Right renal pelvis (tissue), 4 donors: ENCODE measurements at places on chromosomes 11 and 22.

DNA sequence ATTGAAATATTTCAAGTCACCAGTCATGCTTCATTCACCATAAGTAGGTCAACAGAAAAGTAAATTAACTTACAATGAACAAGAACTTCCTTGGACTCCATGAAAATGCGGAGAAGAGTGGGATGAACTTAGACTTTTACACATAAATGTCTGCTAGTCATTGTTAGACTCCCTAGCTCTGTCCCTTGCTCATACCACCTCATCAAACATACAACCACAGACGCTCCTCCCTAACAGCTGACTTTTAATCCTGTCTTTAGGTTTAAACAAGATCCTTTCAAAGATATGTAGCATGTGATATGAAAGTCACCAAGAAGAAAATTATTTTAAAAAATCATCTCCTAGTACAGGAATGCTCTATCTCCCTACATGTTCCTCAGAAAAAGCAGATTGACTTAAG lies 248.1 kb downstream of the DLG2 start:
- DNase-seq: no peak

- DNase-seq: no peak
Observed at GRCh38 chr22:17104336-17104935, 16.7 kb downstream of the TMEM121B start.

GRCh38 chr11:19025481-19026406 lies 34.8 kb downstream of the MRGPRX2 start:
- no peak for DNase-seq

GRCh38 chr11:133362916-133363315 lies 169.4 kb downstream of the OPCML start:
- no peak for DNase-seq

GRCh38 chr11:134139873-134140331 lies 71.0 kb downstream of the JAM3 start:
- no peak for DNase-seq

GRCh38 chr11:85828640-85828978 lies 17.7 kb upstream of the SYTL2 start:
- DNase-seq: no peak

DNA sequence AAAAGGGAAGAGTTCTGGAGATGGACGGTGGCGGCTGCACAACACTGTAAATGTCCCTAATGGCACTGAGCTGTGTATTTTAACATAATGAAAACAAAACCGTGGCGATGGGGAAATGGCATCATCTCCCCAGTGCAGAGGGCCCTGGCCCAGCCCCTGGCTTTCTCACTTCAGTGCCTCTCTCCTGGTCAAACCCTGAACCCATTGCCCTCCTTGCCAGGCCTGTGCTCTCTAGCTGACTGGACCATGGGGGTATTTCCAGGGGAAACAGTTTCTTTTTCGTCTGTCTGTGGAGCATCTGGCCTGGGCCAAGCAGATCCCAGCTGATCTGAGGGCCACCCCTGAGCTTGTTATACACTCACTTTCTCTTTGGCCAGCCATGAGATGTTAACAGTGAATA lies 17.4 kb upstream of the NAP1L4 start:
- no peak for DNase-seq

GRCh38 chr11:128821556-128821955 lies 45.5 kb downstream of the KCNJ1 start:
- DNase-seq: no peak

DNA sequence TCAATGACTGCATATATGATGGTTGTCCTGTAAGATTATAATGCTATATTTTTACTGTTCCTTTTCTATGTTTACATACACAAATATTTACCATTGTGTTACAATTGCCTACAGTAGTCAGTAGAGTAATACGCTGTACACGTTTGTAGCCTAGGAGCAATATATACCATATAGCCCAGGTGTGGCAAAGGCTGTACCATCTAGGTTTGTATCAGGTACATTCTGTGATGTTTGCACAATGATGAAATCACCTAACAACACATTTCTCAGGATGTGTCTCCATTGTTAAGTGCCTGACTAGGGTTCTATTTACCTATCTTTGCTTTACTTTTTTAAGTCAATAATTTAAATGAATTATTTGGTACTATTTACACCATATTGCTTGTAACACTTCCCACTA lies 21.9 kb downstream of the PRR5L start:
- no peak for DNase-seq

DNA sequence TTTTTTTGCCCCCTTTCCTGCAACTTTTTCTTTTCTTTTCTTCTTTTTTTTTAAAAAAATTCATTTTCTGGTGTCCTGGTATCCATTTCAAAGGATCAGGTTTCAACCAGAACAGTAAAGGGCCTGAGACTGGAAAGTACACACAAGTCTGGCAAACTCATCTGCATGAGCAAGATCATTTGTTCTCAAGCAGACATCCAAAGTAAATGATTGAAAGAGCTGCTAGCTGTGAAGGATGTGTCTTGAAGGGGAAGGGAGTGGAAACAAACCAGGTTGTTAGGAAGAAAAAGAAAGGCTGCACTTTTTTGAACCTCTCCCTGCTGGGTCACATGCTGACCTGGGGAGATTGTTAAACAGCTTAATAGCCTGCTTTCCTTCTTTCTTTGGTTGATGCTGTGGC lies 5.3 kb downstream of the YAP1 start:
- DNase-seq: peak; percentile 74

GRCh38 chr11:37988031-37988430 lies 1390.0 kb upstream of the RAG2 start:
- no peak for DNase-seq

DNA sequence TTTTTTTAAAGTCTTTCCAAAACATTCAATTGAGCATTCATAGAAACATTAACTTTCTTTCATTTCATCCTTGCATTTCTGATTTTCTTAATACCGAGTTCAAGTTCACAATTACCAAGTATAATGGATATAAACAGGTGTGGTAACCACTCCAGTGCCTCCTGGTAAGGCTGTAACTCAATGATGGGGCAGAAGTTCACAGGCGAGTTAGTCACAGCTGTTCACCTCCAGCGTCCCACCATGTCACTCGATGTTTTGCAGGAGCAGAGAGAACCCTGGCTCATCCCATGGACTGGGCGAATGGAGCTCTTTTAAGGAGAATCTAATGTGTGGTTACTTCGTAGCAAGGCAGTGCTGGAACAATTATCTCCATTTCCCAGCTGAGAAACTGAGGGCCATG lies 94.4 kb upstream of the ALX4 start:
- DNase-seq: no peak

GRCh38 chr11:33687733-33688479 lies 12.7 kb downstream of the C11orf91 start:
- no peak for DNase-seq

DNA sequence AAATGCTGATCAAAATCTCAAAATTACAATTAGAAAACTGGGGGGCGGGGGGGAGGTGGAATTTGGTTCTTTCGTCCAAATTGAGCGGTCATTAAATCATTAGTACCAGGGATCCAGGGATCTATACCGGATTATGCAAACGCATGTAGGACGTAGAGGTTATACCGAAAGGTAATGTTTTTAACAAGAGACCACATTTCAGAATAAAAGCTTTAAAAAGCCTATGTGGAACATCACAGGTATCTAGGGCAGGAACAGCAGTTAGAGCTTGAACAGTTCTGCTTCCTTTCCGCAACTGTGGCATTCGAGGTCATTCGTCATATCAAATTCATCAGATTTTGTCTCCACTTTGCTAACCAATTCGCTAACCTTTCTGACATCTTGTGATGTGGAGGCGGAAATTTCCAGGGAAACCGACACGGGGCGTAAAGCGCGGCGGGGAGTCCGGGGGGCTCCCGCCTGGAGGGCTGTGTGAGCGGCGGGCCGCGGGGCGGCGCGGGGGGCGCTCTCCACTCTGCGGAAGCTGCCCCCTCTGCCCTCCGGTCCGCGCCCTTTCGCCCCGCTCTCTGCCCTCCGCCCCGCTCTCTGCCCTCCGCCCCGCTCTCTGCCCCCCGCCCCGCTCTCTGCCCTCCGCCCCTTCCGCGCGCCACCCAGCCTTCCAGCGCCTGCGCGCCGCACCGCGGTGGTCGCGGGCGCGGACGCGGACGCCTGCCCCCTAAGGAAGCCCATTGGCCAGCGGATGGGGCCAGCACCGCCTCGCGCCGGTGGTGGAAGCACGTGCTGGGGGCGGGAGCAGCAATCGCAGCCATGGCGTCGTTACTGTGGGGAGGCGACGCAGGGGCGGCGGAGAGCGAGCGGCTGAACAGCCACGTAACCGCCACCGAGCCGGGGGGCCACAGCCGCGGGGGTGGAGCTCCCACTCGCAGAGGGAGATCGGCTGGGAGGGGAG lies at the start of gene DDX25:
Gene DDX25 (plus strand): TSS at position 798 of the 949 bp plus-strand sequence. CDS start 10 bp downstream, at position 808.
- DNase-seq: peak; percentile 20

DNA sequence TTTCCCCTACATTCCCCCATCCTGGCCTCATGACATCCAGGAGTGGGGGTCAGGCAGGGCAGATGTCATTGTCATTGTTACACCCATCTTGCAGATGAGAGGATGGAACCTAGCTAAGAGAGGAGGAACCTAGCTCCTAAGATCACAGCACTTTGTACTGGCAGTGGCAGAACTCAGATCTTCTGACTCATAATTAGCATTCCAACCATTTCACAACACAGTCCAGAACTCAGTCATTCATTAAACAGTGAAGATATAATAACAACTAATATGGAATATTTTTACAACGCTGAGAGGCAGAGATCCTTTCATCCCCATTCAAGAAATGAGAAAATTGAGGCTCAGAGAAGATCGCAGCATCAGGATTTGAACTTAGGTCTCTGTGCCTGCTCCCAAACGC lies 127.8 kb downstream of the CHST1 start:
- no peak for DNase-seq

DNA sequence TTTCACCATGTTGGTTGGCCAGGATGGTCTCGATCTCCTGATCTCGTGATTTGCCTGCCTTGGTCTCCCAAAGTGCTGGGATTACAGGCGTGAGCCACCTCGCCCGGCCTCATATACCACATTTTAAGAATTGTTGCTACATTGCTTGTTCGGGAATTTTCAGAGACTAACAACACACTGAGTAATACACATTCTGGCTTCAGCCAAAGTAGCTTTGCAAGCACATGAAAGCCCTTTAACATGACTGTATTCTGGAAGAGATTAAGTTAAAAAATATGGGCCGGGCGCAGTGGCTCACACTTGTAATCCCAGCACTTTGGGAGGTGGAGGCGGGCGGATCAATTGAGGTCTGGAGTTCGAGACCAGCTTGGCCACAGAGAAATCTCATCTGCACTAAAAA lies 15.0 kb downstream of the CRTAM start:
- DNase-seq: no peak

GRCh38 chr22:42670921-42671709 lies 21.9 kb upstream of the CYB5R3 start:
- no peak for DNase-seq

GRCh38 chr11:12539572-12539971 lies 134.6 kb upstream of the TEAD1 start:
- no peak for DNase-seq

GRCh38 chr11:70881948-70882715 lies 370.2 kb downstream of the SHANK2 start:
- DNase-seq: no peak

DNA sequence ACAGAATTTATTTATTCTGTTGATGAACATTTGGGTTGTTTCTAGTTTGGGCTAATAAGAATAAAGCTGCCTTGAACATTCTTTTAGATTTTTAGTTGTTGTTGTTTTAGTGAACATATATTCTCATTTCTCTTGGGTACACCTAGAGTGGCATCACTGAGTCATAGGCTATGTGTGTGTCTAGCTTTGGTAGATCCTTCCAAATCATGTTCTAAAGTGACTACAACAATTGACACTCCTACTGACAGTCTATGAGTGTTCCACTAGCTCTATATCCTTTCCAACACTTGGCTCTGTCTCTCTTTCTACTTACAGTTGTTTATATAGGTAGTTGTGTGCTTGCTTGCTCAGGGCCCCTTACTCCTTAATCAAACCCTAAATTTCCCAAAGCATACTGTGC lies 346.0 kb upstream of the NCAM1 start:
- no peak for DNase-seq

GRCh38 chr22:44192098-44192815 lies 11.5 kb downstream of the PARVG start:
- DNase-seq: no peak

GRCh38 chr11:62046568-62047100 lies 77.2 kb upstream of the INCENP start:
- no peak for DNase-seq

- no peak for DNase-seq
Observed at GRCh38 chr11:235180-235579, 962 bp downstream of the SIRT3 start.

DNA sequence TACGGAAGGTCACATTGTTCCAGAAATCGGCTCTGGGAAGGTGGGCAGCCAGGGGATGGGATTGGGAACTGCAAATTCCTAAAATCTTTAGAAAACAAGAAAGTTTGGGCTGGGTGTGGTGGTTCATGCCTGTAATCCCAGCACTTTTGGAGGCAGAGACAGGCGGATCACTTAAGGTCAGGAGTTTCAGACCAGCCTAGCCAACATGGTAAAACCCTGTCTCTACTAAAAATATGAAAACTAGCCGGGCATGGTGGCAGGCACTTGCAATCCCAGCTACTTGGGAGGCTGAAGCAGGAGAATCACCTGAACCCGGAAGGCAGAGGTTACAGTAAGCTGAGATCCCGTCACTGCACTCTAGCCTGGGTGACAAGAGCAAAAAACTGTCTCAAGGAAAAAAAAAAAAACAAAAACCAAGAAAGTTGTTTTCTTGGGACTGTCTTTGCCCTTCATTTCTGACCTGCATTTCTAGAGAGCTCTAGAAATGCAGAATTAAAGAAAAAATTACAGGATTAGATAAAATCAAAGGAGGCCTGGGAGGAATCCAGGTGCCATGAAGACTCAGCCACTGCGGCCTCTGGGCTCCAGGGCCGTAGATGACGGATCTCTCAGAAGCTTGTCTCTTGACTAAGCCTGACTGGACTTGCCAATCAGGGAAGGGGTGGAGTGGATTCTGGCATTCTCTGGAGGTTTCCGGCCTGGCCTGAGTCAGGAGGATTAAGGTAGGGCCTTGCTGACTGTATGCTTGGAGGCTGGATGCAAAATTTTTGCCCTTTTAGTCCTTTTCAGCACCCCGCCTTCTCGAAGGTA lies 5.3 kb upstream of the MALAT1 start:
- no peak for DNase-seq

DNA sequence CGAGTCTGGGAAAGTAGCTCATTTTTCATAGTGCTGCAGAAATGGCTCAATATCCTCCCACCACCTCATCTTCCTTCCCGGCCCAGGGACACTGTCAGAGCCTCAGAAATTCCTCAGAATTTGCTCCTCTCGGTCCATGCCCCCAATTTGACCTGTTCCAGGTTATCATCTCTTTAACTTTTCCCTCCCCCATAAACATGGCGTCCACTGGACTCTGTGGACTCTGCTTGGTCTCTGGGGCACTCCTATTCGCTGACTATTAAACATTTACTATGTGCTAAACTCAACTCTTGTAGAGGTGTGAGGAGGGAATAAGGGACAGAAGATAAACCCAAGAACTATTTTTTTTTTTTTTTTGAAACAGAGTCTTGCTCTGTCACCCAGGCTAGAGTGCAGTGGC lies 8.2 kb upstream of the PC start:
- DNase-seq: no peak

GRCh38 chr22:37604875-37605274 lies 3.8 kb upstream of the GGA1 start:
- no peak for DNase-seq
